ENCODE measurements at places on chromosomes 6 and 20. TPM values are rescaled to one million over a fixed set of nuclear protein-coding genes. Genes with fewer than 3 reads are reported as not detected.

The POLR1H gene
- 24.9 TPM for total RNA-seq

The SIRPA gene
- 2.4 TPM for total RNA-seq

The ULBP3 gene
- 2.4 TPM for total RNA-seq

The ERVFRD-1 gene
- not detected for total RNA-seq

Measured in Panc1 (cell line).